Activated T-cell treated with anti-CD3 and anti-CD28 coated beads, Interleukin-2, amount 50 U/mL, for 1 hour (primary cell): ENCODE measurements at places on chromosomes 11 and 22.

DNA sequence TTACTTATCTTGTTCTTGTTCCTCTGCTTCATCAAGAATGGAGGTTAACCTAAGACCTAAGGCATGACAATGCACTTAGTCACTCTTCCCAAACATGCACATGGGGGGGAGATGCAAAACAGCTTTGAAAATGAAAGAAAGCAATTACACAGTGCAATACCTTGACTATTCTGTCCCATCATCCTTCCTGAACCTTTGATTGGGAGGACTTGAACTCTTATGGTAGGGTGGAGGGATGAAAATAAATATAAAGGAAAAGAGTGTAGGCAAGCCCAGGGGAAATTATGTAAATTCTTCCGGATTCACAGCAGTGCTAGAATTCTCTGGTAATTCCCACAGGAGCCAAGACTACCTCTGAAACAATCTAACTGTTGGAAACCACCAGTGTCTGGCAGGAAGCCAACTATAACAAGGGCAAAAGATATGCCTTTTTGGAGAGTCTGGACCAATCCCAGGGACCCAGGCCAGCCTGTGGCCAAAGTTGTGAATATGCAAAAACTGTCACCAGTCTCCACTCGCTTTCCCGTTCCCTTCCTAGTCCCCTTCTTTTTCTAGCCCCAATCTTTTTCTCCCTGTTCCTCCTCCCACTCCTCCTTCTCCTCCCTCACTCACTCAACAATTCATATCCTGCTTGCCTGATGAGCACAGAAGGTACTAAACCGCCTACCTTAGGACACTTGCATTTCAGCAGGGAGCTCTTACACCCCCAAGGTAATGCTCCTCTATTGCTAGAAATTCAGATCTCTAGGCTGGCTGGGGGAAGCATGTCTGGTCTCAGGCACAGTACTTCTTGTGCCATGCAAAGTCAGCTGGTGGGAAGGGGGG is 2.5 kb upstream of the RCN1 start:
- no peak for DNase-seq

GRCh38 chr11:108685419-108686130 is 20.7 kb downstream of the DDX10 start:
- no peak for DNase-seq

DNA sequence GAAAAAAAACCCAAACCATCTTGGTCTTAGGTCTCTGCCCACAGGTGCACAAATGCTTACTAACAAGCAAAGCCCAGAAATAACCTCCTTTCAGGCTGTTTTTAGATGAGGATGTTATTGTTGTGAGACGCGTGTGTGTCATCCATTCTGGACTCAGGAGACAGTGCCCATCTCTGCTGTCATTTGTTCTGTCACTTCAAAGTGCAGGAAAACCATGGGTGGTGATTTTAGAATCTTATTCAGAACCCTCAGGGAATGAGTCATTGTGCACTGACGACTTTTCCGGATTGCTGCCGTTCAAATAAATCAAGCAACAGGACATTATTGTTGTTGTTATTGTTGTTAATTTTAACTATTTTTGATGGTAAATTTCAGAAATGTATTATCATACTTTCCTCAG is 110.3 kb downstream of the LRRC32 start:
- DNase-seq: no peak

- no peak for DNase-seq
These were observed 1.7 kb downstream of the TOM1 start for GRCh38 chr22:35301372-35301874.

DNA sequence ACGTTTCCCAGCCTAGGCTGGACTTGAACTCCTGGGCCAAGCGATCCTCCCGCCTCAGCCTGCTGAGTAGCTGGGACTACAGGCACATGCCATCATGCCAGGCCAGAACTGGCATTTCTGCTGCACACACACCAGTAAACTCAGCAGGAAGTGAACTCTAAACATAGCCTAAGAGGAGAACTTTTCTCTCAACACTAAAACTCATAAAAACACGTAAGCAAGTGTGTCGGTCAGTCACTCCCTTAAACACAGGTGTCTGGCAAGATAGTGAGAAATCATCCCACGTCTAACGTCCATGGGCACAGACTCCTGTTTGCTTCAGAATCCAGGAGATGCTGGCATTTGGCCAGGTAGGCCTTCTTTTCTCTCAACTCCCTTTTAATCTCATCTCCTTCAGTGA is 104.8 kb downstream of the RPL27A start:
- DNase-seq: no peak

DNA sequence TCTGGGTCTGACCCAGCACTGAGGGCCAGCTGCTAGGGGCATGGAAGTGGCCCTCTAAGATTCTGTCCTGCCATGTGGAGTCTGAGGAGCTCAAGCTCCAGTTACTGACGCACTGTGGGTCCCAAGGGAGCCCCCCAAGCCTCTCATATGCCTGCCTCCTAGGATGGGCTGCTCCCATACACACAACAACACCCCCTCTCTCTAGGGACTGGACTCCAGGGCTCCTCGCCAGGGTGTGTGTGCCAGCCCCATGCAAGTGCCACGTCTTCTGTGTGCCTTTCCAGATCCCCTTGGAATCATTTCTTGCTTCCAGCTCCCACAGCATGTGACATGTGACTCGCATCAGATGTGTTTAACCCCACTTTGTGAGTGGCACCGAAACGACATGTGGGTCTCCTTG is 234.5 kb downstream of the CEP164 start:
- DNase-seq: no peak

DNA sequence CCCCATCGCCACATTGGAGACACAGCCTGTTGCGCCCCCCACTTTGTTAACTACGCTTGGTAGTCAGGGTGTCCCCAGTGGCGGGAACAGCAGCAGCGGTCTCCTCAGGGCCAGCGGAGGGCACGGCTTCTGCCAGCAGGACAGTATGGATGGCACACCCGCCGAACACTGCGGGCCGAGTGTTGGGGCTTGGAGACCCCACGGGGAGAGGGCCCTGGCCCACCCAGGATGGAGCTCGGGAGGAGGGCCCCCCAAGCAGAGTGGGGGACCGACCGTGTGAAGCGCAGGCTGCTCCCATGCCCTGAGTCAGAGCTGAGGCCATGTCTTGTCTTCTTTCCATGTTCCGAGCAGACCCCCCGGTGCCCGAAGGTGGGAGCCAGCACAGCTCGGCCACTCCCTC is 17.8 kb downstream of the MRPL23 start:
- no peak for DNase-seq

DNA sequence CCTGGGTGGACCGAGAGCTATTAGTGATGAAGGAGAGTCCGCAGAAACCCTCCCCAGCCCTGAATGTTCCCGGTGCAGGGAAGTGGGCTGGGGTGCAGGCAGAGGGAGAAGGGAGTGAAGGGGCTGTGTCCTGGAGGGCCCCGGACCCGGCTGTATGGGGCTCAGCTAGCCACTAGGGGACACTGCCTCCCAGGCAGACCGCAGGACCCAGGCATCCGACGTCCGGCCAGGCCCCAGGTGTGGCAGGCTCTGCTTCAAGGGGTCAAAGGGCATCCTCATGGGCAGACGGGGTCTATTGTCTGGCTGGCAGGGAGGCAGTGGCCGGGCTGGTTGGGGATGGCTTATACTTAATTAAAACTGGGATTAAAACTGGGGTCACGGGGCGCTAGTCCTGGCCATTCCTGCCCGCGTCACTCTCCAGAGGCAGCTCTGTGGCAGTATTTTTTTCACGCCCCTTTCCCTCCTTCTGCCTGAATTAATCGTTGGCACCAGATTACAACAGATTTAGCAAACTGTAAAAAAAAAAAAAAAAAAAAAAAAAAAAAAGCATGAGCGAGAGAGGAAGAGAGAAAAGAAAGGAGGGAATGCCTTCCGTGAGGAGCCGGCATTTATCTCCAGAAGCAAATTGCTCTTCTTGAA is 5.1 kb downstream of the FLRT1 start:
- DNase-seq: no peak

GRCh38 chr11:119365071-119365591 is 16.4 kb downstream of the USP2 start:
- DNase-seq: no peak

GRCh38 chr11:1750481-1750839 is at the start of gene IFITM10:
TSS of gene IFITM10 (minus strand) at chr11:1750595. CDS start at chr11:1750442, 153 bp downstream.
- no peak for DNase-seq

GRCh38 chr22:25566898-25567235 is 2.4 kb downstream of the GRK3 start:
- DNase-seq: no peak

GRCh38 chr11:102513869-102514268 is 16.7 kb downstream of the MMP7 start:
- no peak for DNase-seq

GRCh38 chr11:94830722-94831510 is 62.8 kb downstream of the AMOTL1 start:
- no peak for DNase-seq

DNA sequence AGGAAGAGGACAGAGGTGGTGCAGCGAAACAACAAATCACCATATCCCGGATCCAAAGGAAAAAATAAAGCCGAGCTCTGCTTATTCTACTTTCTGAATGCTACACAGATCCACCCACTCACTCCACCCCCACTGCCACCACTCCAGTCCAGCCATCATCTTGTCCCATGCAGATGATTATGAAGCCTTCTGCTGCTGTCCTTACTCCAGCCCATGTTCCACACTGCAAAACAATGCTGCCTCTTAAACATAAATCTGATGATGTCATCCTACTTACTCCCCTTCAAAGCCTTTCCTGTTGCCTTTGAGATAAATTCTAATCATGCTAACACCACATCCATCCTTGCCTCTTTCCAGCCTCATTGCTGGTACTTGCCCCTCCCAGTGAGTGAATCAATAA is 6.5 kb upstream of the DRD2 start:
- DNase-seq: no peak

DNA sequence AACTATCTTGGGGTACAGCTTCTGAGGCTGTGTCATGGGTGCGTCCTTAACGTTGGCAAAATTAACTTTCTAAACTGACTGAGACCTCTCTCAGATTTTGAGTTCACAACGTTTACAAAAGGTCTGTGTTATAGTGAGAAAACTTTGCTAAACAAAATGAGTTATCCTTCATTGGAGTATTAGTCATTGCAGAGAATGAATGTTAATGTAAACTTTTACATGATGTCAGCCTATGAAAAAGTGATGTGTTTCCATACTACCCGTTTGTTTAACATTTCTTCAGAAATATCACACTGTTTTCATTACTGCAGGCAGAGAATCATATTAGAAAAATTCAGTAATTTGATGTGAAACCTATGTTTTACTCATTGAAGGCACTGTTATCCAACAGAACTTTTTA is 32.1 kb downstream of the HSD17B12 start:
- DNase-seq: no peak

DNA sequence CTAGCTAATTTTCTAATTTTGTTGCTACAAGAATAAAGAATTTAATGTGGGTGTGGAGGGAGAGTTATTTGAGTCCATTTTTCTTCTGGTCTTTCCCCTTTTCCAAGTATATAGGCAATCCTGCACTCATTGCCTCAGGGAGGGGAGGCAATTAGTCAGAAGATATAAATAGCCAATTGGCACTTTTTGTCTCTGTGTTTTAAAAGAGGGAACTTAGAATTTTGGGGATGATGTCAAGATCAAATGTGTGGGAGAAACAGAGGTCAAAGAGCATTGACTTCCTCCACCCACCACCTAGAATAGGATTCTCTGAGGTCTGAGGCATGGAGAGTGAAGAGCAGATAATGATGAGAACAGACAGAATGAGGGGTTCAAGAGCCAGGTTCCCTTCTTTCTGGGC is 120.3 kb upstream of the ZC3H12C start:
- no peak for DNase-seq

DNA sequence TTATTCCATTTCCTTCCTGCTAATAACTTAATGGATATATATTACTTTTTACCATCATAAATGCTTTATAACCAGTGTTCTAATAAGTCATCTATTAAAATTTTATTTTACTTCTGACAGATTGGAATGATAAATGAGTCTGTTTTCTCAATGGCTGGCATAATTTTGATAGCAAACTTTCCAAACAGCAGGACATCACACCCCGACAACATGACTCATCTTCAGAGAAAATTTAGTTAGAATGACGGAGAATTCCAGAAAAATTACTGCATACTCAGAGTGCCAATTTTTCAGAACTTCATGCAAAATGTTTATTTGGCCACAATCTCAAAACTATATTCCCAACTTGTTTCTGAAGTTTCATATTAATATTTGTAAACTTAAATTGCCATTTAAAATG is 174.4 kb downstream of the SWAP70 start:
- no peak for DNase-seq

DNA sequence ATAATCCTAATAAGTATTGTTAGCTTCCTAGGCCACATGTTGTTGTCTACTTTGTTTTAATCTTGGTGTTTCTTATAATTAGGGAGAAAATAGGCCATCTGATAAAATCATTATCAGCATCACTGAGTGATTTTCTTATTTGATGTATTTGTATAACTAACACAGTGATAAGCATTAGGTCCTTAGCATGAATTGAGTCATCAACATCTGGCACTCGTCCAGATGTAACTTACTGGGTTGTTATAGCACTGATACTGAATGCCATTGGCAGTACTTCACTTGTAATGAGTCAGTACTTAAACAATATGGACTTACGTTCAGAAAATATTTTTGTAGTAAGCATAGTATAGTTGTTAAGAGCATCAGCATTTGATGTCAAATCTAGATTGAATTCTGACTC is 16.2 kb downstream of the API5 start:
- DNase-seq: no peak

DNA sequence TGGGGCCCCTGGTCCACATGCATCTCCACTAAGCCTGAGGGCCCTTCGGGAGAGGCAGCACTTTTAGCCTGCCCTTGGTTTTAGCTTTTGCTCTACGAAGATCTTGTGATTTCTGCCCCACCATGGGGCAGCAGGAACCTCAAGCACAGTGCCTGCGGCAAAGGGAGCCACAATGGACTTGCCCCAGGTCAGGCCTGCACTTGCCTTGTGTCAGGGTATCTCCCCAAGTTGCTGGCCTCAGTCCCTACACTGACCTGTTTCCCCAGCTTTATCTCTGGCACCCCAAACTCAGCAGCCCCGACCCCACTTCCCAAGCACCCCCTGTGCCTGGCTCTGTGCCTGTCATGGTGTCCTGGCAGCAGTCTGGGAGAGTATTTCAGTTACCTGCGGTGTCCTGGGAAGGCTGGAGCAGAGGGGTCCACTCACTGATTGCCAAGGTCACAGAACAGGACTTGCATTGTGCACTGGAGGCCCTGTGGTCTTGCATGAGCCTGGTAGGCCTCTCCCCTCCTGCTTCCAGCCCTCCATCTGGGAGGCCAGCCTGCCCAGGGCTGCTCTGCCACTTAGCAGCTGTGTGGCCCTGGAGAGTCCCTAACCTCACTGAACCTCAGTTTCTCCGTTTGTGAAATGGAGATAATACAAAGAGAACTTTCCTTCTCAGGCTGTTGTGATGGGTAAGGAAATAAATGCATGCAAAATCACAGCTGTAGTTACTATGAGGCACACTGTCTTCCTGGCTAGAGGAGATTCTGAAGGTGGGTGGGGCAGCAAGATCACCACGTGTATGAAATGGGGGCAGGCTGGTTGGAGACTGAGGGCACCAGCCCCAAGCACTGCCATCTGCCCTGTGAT is 3.6 kb upstream of the AIFM3 start:
- no peak for DNase-seq

DNA sequence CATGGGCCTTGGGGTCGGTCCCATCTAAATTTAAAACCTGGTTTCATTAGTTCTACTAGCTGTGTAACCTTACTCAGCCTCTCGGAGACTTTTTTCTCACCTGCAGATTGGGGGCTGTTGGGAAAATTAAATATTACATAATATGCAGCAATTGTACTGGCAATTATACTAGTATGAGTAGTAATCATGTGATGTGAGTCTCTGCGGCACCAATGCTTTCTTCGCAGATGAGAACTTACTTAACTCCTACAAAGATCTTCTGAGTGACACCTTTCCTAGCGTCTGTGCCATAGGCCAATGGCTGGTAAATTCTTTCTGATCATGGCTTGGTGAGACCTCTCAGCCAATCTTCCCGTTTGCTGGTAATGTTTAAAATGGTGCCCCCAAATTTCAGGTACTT is 391.3 kb downstream of the NXPE2 start:
- DNase-seq: no peak
